ENCODE measurements at places on chromosomes 2 and 18. TPM values are rescaled to one million over a fixed set of nuclear protein-coding genes. Genes with fewer than 3 reads are reported as not detected.

GRCh38 chr2:85748985-85749875 is 4.6 kb upstream of the ATOH8 start:
- DNase-seq = no peak

- DNase-seq = no peak
Measured at GRCh38 chr2:101508636-101509035, 33.7 kb upstream of the RFX8 start.

TRMT61B gene
- total RNA-seq = 16.9 TPM

CABYR gene
- 18.2 TPM for total RNA-seq

GRCh38 chr2:69470911-69471310 is 33.7 kb upstream of the NFU1 start:
- no peak for DNase-seq

AMER3 gene
- 4.5 TPM for total RNA-seq

GRCh38 chr2:143264851-143265250 is 135.6 kb downstream of the ARHGAP15 start:
- no peak for DNase-seq

GRCh38 chr2:66127656-66128055 is 307.3 kb upstream of the MEIS1 start:
- no peak for DNase-seq

DNA sequence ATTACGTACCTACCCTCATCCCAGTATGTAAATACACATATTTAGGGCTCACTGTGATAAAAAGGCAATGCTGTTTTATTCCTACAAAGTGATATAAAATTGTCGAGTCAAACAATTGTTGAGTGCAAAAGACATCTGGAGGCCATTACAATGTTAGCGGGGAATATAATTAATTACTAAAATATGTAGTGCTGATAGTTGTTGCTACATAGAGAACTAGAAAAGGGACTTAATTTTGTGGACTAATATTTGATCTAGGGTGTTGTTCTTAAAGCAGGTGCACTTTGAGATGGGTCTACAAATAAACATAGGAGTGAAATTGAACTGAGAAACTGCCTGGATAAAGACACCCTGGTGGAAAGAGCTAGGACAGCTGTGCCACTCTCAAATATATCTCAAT is 300.1 kb downstream of the NOL4 start:
- DNase-seq = no peak

DNA sequence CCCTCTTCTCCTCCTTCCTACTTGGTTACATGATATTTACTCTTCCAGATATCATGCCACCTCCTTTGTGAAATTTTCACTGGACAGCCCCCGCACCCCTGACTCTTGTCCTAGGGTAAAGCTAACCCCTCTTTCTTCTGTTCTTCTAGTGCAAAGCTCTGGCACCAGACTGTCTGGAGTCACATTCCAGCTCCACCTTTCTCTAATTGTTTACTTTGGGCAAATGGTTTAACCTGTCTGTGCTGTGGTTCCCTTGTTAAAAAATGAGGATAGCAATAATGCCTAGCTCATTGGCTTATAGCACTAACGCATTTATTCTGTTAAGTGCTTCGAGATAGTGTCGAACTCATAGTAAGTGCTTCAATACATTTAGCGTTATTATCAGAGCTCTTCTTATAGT is 306.2 kb downstream of the ALK start:
- no peak for DNase-seq

DNA sequence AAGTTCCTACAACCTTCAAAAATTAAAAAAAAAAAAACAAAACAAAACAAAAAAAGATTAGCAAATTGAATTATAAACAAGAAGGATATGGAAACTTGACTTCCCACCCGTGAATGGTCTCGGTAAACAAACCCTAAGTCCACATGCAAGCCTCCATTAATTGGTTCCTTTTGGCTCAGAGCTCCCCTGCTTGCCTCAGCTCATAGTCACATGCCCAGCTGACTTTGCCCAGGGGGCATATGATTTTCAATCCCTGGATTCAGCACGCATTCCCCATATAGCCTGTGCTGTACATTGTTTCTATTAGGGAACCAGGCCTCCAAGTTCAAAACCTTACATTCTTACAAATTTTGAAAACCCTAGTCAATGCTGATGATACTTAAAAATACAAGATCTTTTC is 95.0 kb downstream of the PID1 start:
- no peak for DNase-seq

Measured in spinal cord (tissue), 10 donors.